ENCODE measurements at places on chromosomes 7 and 10.

DNA sequence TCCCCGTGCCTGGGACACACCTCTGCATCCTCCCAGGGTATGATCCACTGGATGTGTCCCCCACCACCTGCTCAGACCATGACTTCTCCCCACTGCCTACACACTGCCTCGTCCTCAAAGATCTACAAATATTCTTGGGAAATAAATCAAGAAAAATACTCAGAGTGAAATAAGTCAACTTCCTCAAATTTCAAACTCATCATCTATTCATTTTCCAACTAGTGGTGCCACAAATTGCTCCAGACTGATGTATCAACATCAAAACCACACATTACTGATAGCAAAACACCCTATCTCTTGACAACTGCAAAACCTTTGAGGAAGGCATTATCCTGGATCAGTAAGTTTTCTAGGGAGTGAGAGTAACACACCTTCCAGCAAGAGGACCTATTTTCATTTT is 87.7 kb downstream of the GRB10 start:
- DNase-seq = no peak

- no peak for DNase-seq
Observed at GRCh38 chr7:115047958-115048720, 126.2 kb downstream of the MDFIC start.

GRCh38 chr10:48626986-48627731 is 22.3 kb upstream of the ARHGAP22 start:
- no peak for DNase-seq

- DNase-seq = no peak
Observed at GRCh38 chr7:8714791-8715190, 281.4 kb downstream of the NXPH1 start.

GRCh38 chr10:90112681-90113080 is 411.3 kb downstream of the KIF20B start:
- no peak for DNase-seq

DNA sequence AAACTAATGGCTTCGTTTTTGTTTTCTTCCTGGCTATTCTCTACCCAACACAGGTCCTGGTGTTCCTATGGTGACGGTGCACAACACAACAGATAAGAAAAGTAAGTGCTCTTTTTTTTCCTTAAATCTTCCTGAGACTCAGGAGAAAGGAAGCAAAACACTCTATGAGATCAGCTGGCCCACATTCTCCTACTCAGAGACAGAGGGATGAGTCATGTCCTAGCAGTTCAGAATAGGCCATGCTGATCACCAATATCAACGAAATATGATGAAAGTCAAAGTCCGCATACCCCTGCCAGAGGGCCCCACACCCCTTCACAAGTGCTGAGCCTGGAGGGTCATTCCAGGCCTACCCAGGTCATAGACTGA is 149.2 kb downstream of the PAXIP1 start:
- DNase-seq = no peak

Measured in activated T-helper 1 cell treated with anti-CD3 and anti-CD28 coated beads, Interleukin-2, amount 50 U/mL, for 16 hours (primary cell).